ENCODE measurements at places on chromosomes 4 and X. TPM values are rescaled to one million over a fixed set of nuclear protein-coding genes. Genes with fewer than 3 reads are reported as not detected.

RFC1 gene
- total RNA-seq = 27.2 TPM

NUDT11 gene
- total RNA-seq = 12.5 TPM

YY2 gene
- 0.78 TPM for total RNA-seq

LRRC66 gene
- total RNA-seq = 0.08 TPM

ADRA2C gene
- total RNA-seq = 0.70 TPM

FREM3 gene
- not detected for total RNA-seq

POLN gene
- 0.53 TPM for total RNA-seq

PABPC5 gene
- total RNA-seq = not detected

GPC4 gene
- 2.0 TPM for total RNA-seq

FGFBP1 gene
- 1,548 TPM for total RNA-seq

PPP2R2C gene
- total RNA-seq = 0.80 TPM

MAP7D3 gene
- total RNA-seq = 10.9 TPM

PPBP gene
- total RNA-seq = 0.49 TPM

PPP1R2C gene
- total RNA-seq = not detected

HSFX4 gene
- total RNA-seq = not detected

GAGE12H gene
- total RNA-seq = not detected

RP2 gene
- 11.2 TPM for total RNA-seq

FHL1 gene
- 103 TPM for total RNA-seq

ADGRG4 gene
- total RNA-seq = not detected

DMP1 gene
- total RNA-seq = not detected

STPG2 gene
- total RNA-seq = not detected

RASL11B gene
- total RNA-seq = 1.6 TPM

ARHGEF38 gene
- total RNA-seq = not detected

PRRG3 gene
- total RNA-seq = not detected

GPRASP1 gene
- total RNA-seq = 0.04 TPM

SHISA3 gene
- not detected for total RNA-seq

SLC25A53 gene
- 2.6 TPM for total RNA-seq

SHROOM3 gene
- total RNA-seq = 15.1 TPM

CSAG1 gene
- total RNA-seq = not detected

XAGE1B gene
- total RNA-seq = not detected
